Activated CD4-positive, alpha-beta T cell treated with anti-CD3 and anti-CD28 coated beads, Interleukin-2, amount 10 ng/mL, durations not matched to agents 24 days and 14 days (primary cell): ENCODE measurements at places on chromosomes 1 and 21. TPM values are rescaled to one million over a fixed set of nuclear protein-coding genes. Genes with fewer than 3 reads are reported as not detected.

DNA sequence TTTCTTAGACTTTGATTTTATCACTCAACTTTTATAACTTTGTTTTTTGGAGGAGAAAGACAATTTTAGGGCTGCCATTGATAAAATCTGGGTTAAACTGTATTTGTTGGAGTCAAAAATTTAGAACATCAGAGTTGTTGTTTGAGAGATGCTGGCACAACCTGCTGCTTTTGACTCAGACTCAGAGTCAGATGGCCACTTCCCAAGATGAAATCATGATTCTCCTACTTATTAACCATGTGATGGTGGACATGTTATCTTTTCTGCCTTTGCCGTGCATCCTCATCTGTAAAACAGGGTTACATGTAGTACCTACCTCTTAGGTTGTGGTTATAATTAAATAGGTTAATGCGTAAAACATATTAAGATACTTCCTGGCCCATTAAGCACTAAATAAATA lies 71.2 kb downstream of the PLA2G4A start:
- no peak for DNase-seq

- no peak for DNase-seq
Observed at GRCh38 chr1:214532070-214532469, 19.3 kb downstream of the PTPN14 start.

DNA sequence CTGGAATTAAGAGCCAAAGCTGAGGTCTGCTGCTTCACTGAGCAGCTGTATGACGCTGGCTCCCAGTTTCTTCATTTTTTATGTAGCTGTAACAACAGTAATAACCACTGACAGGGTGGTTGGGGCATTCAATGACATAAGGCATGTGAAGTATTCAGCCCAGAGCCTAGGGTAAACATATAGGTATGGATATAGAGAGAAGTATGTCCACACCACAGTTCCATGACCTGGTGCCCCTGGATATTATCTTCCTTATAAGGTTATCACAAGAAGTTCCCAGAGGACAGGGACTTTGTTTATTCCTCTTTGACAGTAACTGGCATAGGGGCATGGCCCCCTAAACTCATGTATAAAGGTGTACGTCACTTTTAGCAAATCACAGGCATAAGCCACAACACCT lies 14.7 kb downstream of the RAB42 start:
- DNase-seq = no peak

DNA sequence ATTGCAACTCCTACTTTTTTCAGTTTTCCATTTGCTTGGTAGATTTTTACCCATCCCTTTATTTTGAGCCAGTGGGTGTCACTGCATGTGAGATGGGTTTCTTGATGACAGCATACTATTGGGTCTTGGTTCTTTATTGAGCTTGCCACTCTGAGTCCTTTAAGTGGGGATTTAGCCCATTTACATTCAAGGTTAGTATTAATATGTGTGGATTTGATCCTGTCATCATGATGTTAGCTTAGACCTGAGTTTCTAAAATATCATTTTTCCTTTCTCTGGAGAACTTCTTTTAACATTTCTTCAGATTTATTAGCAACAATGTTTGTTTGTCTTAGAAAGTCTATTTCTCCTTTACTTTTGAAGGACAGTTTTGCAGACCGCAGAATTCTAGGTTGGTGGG lies 11.8 kb upstream of the S100B start:
- DNase-seq = no peak

DNA sequence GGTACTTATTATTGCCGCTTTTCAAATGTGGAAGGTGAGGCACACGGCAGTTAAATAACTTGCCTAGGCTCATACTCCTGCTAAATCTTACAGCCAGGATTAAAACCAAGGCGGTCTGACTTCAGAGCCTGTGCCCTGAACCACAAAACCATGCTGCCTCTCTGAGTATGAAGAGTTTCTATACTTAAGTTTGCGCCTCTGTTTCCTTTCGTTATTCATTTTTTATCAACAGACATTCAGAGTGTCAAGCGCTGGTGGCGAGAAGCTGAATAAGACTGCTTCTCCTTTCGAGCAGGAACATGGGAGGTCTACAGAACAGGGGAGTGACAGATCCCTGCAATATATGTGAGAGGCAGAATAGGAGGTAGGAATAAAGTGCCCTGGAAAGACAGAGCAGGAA lies 96.0 kb upstream of the DUSP10 start:
- peak; percentile 81 for DNase-seq

- DNase-seq = no peak
Observed at GRCh38 chr1:19648689-19649088, 4.6 kb downstream of the NBL1 start.

- peak; percentile 74 for DNase-seq
Observed at GRCh38 chr1:244460197-244460596, 876 bp upstream of the CATSPERE start.

DNA sequence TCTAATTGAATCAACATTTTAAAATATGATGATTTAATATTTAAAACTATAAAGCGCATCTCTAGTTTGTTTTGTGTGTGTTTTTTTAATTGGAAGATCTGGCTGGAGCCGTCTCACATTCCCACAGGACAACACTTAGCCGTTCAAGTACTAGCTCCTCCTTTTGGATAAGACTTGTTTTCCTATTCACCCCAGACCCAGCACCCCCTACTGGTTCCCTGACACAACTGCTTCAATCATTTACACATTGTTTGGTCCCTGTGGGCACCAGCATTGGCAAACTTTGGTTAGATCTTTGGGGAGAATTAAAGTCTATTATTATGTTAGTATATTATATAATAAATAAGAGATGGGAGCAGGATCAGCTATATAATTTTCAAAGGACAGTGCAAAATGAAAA lies 34.5 kb downstream of the TYW3 start:
- no peak for DNase-seq

GRCh38 chr1:100383743-100384405 lies 31.6 kb downstream of the CDC14A start:
- DNase-seq = no peak

DNA sequence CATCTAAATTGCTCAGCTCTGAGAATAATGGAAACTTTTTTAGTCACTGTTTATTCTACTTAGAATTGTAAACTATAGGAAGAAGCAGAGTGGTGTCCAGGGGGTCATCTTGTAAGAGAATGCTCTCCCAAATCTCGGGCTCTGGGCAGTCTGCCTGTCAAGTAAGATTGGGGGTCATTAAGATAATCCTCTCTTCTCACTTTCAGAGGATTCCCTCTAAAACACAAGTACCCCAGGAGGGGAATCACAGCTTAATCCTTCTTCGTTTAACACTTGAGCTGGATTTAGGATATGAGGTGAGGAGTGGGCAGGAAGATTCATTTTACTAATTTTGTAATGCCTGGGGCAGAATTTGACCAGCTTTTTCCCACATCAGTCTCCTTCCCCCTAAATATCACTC lies 81.2 kb downstream of the RPS6KA1 start:
- no peak for DNase-seq

GRCh38 chr1:29280409-29281131 lies 44.2 kb downstream of the PTPRU start:
- DNase-seq = no peak

- no peak for DNase-seq
Observed at GRCh38 chr1:228283043-228283371, 75.2 kb downstream of the OBSCN start.

- no peak for DNase-seq
Observed at GRCh38 chr21:35940074-35940927, 120.0 kb downstream of the SETD4 start.

DNA sequence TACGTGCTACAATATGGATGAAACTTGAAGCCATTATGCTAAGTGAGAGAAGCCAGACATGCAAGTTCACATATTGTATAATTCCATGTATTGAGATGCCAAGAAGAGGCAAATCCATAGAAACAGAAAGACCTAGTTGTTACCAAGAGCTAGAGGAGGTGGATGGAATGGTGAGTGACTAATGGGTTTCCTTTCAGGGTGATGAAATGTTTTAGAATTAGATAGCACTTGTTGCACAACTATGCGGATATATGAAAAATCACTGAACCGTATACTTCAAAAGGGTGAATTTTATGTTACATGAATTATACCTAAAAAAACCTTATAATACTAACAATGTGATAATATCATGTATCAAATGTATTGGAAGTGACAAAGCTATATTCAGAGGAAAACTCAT lies 18.1 kb downstream of the EPHA10 start:
- DNase-seq = no peak

GRCh38 chr1:116825207-116825719 lies 71.0 kb downstream of the CD2 start:
- DNase-seq = no peak

GRCh38 chr1:46757956-46758528 lies 39.1 kb upstream of the EFCAB14 start:
- no peak for DNase-seq

- DNase-seq = peak; percentile 77
Observed at GRCh38 chr1:201877877-201878401, 10.8 kb upstream of the SHISA4 start.

GRCh38 chr1:17308593-17308992 lies 596 bp downstream of the PADI4 start:
- DNase-seq = no peak

DNA sequence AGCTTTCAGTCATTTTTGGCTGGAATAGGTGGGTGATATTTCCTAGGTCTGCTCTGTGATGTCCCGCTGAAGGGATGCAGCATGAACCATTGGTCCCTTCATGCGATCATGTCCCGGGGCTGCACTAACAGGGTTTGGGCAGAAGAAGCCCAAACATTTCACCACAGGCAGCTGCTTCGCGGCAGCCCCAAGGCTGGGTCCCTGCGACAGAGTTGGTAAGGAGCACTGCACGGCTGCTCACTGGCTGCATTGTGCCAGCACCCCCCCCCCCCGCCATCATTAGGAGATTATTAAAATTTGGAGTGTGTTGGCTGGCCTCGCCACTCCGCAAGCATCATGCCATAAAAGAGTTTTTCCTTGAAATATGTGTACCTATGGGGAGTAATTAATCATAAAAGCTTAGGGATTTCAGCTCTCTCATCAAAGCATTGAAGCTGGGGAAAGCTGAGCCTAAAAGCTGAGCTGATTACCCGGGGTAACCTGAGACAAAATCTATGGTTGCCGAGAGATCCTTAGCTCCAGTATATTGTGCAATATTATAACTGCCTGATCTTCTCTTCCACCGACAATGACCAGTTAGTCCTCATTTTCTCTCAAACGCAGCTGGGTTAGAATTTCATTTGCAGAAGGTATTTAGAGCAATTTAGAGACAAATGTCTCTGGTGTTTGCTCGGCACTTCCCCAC lies 62.5 kb downstream of the PEX14 start:
- no peak for DNase-seq

DNA sequence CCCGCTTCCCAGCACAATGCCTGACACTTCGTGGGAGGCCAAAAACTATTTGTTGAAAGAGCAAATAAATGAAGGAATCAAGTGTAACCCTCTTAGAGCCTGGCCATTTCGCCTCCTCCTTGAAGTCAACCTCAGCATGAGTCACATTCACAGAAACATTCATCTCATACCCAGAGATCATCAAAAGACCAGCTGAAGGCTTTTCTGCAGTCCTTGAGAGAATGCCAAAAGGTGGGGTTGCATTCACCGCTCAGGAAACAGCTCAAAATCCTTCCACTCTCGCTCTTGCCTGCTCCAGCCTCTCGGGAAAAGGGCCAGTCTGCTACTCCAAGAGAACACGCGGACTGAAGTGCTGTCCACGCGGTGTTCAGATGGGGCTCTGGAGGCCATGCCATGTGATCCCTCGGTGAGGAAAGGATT lies 90.0 kb downstream of the VWA5B1 start:
- no peak for DNase-seq

GRCh38 chr1:97796711-97797110 lies 124.1 kb downstream of the DPYD start:
- DNase-seq = no peak

DNA sequence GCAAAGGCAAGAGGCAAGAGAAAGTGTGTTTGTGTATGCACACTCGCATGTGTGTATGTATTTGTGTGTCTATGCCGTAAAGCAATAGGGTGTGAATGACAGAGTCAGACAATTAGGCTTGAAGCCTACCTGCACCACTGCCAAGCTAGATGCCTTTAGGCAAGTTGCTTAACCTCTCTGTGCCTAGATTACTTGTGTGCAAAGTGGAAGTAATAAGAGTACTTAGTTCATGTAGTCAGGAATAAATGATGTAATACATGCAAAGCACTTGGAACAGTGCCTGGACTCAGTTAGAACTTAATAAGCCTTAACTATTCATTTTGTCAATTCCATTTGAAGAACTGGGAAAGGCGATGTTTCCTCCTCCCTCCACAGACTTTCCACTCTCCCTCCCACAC lies 31.7 kb downstream of the LAMB3 start:
- DNase-seq = no peak

DNA sequence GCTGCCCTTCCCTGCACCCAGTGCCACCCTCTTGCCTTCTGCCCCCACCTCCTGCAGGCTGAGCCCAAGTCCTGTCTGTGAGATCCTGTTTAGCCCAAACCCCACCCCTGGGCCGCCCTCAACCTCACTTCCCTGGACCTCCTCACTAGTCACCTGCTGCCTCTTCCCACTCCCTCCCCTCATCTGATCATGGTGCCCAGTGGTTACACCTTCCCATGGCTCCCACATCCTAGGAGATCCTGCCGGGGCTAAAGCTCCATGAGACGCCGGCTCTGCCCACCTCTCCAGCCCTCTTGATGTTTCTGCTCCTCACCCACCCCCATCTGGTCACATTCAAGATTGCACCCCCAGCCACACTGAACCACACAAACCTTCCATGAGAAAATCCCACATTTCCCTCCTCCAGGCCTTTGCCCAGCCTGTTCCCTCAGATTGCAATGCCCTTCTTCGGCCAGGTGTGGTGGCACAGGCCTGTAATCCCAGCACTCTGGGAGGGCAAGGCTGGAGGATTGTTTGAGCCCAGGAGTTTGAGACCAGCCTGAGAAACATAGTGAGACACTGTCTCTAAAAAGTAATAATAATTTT lies 17.0 kb downstream of the TTC39A start:
- DNase-seq = no peak

DNA sequence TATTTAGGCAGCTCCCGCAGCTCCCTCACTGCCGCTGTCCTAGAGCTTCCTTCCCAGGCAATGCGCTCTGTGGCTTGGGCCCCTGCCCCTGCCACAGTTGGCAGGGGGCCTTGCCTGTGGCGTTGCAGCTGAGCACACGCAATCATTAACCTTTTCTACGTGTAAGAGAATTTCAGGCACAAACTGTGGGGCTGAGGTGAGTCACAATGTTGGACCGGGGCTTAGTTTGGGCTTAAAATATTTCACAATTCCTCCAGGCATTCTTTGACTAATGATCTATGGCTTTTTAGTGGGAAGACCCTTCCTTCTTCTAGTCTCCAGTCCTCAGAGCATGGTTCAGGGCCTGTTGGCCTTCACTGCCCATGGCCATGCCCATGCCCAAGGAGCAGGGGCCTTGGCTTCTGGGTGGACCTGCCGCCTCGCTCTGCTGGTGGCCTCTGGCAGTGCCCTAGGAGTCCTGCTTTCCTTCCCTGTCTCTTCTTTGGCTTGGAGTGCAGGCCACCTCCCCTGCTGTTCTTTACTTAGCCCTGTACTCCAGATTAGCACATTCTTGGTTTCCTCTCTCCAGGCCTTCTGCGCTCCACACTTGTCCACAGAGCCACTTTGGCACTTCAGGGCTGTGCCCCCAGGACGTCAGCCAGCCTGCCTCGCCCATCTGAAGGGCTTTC lies 39.2 kb downstream of the MAPKAPK2 start:
- no peak for DNase-seq

ZYG11A gene
- total RNA-seq = 0.12 and 0.17 TPM in 2 replicates

C8B gene
- not detected in 2 replicates for total RNA-seq

KISS1 gene
- total RNA-seq = not detected in 2 replicates

GPR25 gene
- total RNA-seq = not detected in 2 replicates

FOXD2 gene
- total RNA-seq = 0.07 and 0.09 TPM in 2 replicates

VAV3 gene
- total RNA-seq = 5.5 TPM in 2 replicates

LCE1C gene
- total RNA-seq = not detected in 2 replicates

TAS1R3 gene
- 0.28 and 0.38 TPM in 2 replicates for total RNA-seq

KRTAP19-3 gene
- not detected in 2 replicates for total RNA-seq

MAP1LC3C gene
- total RNA-seq = not detected in 2 replicates

LCE2B gene
- not detected in 2 replicates for total RNA-seq

AGBL4 gene
- total RNA-seq = not detected in 2 replicates

EPHA2 gene
- total RNA-seq = not detected in 2 replicates

TRPM2 gene
- total RNA-seq = 9.1 and 9.8 TPM in 2 replicates
